ENCODE measurements at places on chromosomes 7 and 10.

GRCh38 chr7:14892961-14893360 is 9.6 kb downstream of the DGKB start:
- DNase-seq = no peak

- no peak for DNase-seq
These were observed 6.3 kb upstream of the TBX20 start for GRCh38 chr7:35260246-35260645.

GRCh38 chr7:31027161-31027965 is 24.7 kb upstream of the ADCYAP1R1 start:
- no peak for DNase-seq

DNA sequence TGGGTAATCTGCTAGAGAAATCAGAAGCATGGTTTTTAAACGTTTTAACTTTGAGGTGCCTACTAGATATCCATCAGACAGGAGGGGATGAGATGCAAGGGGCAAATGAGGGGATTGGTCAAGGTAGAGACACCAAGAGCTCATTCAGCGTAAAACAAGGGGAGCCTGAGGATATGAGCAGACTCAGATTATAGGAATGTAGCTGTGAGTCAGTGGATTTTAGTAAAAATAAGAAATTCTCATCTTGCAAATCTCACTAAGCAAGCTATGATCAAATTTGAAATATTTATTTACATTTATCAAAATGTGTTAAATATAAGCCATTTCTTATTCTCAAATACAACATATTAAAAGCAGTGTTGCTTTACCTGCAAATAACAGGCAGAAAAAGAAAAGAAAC is 21.4 kb upstream of the TFEC start:
- DNase-seq = no peak

DNA sequence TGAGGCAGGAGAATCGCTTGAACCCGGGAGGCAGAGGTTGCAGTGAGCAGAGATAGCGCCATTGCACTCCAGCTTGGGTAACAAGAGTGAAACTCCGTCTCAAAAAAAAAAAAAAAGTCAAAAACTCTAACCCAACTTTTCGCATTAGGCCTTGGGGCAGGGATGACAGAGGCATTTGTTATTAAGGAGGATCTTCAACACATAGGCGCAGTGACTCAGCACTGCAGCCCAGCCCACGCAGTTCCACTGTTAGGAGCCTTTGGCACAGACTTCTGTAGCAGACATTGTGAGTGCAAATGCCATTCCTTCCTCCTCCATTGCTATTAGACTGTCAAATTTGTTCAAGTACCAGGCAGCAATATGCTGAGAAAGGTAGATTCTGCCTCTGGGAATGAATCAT is 43.1 kb upstream of the KLHL7 start:
- no peak for DNase-seq

DNA sequence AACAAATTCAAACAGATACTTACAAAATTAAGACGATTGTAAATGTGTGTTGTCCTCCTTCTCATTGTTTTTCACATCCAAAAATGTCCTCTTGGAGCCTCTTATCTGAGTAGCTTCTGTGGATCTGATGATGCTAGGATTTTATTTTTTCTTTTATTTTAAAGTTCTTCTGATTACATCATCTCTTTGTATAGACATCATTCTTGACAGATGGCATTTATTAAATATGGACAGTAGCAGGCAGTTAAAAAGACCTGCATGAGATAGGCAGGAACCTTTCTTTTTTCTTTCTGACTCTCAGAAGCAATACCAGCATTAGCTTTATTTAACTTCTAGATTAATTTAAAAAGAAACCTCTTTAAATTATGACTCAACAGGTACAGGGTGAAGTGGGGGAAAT is at the start of gene RPA3:
Gene RPA3, minus strand, starts transcription at position 116 of the 400 bp plus-strand sequence. CDS start 78,189 bp downstream, outside the sequence.
- no peak for DNase-seq

- DNase-seq = no peak
These were observed 6.2 kb downstream of the IL2RA start for GRCh38 chr10:6055929-6056328.

DNA sequence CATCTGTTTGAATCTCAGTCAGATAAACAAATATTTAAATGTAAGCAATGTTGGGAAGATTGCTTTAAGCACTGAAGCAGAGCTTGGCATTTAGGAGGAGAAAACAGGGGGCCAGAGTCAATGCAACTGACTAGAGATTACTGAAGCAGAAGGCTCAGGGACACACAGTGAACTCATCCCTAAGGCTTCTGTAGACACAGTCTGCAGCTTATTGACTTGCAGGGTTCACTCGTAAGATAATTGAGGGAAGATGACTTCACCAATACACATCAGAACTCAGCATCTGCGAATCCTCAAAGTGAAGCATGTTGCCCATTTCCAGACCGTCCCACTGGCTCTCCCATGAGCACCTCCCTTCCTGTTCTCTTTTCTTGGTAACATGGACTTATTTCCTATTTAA is 363.4 kb upstream of the PFKP start:
- DNase-seq = no peak

DNA sequence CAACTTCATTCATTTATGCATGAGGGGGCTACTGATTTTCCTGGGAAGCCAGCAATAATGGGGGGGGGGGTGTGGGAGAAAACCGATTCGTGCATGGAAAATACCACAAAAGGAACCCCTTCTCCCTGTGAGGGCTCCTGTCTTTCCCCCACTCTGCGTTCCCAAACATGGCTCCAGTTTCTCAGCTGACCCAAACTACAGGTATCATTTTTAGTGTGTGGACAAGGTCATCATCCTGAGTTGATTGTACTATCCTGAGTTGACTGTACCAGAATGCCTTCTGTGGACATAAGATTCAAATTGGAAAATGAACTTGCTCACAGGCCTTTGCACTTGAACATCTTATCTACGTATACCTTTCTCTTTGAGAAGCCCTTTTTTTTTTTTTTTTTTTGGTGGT is 49.9 kb downstream of the ZRANB1 start:
- no peak for DNase-seq

- no peak for DNase-seq
These were observed 105.6 kb upstream of the RNF32 start for GRCh38 chr7:156534925-156535324.

- DNase-seq = no peak
These were observed 34.4 kb upstream of the OTUD1 start for GRCh38 chr10:23404461-23404980.

- DNase-seq = no peak
These were observed 179.4 kb downstream of the SEMA3E start for GRCh38 chr7:83469491-83469890.

- no peak for DNase-seq
These were observed 146.0 kb downstream of the SND1 start for GRCh38 chr7:127798023-127798422.

GRCh38 chr10:62166331-62167131 is 102.1 kb downstream of the RTKN2 start:
- no peak for DNase-seq

DNA sequence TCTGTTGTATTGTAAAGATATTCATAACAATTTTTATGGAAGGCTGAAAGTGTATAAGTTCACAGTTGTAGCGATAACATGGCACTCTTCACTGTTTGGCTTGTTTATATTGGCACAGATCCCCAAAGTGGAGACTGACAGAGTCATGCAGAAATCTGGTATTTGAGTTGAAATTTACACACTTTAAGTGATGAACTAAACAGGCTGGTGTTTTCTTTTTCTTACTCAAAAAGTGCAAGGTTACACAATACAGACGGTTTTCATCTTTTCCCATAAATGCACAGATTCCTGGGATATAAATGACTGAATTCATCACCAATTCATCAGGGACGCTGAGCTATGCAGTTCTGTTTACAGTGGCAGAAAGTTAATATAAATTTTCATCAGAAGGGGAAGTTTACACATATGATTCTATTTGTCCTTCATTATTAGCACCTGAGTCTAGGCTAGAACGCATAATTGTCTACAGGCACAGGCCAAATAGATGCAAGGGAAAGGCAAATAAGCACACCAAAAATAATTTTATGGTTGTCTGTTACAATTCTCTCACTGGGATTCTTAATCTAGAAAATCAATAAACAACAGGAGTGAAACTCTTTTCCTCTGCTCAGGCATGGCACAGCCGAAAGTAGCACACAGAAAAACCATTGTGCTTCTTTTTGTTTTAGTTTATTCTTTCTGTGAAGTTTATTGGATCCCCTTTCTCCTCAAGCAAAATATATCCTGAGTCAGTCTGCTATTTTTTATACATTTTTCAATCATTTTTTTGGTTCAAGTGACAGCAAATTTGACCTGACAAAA is 88.0 kb downstream of the FOXP2 start:
- DNase-seq = no peak

GRCh38 chr7:125484755-125485154 is 555.1 kb upstream of the POT1 start:
- DNase-seq = no peak

DNA sequence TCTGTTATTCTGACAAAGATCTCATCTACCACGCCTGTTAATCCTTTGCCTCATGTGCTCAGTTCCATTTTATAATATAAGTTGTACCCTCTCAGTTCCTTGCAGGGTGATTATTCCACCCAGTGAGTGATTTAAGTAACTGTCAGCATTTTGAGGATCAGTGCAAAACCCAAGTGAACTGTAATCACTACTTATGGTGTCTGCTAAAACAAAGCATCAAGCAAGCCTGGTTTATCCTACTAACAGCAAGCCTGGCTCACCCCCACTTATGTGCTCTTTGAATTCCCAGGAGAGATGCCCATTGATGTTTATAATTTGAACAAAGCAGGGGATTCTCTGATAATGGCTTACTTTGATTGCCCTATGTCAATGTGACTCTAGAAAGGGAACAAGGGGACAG is 186.8 kb upstream of the LRGUK start:
- peak; percentile 46 for DNase-seq

DNA sequence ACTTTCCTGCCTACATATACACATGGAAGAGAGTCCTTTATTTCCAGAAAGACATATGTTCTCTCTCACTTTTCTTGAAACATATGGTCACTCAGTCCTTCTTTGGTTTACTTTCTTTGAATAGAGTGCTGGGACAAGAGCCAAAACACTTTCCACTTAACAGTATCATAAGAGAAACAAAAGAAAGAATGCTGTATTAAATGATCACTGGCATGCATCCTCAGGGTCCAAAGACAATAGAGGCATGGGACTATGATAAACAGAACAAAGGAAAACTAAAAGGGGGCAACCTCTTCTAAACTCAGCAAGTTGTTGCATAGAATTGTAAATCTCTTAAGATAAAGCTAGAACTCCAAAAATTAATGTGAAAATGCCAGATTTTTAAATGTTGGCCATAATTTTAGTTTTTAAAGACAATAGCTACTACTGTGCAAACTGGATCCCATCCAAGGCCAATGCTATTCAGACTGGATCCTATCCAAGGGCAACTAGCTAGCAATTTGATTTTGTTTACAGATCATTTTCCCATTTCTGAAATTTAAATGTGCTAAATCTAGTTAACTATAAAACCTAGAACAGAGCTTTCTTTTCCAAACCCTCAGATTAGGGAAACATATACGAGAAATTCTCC is 687.5 kb downstream of the SORCS3 start:
- DNase-seq = no peak

DNA sequence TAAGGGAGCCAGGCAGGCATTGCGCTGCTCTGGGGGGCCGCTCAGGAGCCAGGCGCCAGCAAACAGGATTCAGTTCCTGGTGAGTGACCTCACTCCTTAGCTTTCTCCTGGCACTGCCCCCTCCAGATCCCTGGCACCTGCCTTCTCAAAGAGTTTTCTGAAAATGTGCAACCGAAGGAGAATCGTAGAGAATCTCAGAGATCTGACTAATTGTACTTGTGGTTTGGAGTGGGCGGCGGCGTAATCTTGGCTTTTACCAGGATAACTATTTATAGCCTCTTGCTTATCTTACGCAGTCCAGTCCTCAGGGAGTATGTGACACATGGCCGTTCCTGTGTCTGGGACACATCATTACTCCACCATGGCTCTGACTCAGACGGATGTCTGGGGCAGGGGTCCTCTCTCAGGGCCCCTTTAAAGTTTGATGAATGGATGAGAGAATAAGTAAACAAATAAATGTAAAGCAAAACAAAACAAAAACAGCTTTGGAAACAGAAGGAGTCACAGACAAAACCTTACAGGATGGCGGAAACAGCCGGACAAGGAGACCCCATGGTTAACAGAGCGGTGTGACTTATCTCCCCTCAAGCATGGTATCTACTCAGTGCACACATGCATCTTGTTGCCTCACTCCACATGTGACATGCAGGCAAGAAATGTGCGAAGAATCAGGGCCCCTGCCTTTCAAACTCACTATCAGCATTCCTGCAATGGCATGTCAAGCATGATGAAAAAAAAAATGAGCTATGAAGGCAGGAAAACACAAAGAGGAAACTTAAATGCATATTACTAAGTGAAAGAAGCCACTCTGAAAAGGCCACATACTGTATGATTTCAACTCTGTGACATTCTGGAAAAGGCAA is 99.7 kb downstream of the TNS3 start:
- DNase-seq = no peak

- no peak for DNase-seq
These were observed 48.9 kb downstream of the PARD3 start for GRCh38 chr10:34766266-34766600.

- no peak for DNase-seq
These were observed 48.0 kb upstream of the ZNF365 start for GRCh38 chr10:62326176-62326575.

DNA sequence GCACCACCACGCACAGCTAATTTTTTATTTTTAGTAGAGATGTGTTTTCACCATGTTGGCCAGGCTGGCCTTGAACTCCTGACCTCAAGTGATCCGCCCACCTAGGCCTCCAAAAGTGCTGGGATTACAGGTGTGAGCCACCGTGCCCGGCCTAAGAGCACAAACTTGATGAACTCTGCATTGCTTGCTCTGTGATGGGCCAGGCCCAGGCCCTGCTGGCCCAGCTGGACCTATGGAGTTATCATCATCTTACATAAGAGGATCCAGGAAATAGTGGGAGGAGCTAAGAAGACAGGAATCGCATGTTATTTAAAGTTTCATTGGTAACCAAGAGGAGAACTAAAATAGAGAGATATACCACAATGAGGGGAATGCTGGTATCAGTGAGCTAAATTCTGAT is 86.9 kb downstream of the DAGLB start:
- DNase-seq = no peak

DNA sequence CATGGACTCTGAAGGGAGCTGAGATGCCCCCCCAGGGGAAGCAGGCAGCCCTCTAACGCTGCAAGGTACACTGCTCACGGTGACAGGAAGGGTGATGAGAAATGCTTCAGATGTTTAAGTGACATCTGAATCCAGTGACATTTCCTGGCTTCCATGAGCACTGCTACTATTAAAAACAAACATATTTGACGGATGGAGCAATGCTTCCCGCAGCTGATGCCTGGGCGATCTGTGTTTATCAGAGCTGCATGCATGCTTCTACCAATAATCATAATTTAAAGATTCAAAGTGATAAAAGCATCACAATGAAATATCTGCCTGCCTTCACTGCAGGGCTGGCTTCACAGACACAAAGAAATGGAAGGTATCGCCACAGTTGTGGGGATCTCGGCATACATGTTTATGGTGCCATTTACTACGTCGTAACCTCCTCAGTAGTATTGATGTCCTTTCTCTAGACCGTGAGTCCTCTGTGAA is 66.1 kb upstream of the AOAH start:
- no peak for DNase-seq

- no peak for DNase-seq
These were observed 682.8 kb downstream of the INHBA start for GRCh38 chr7:41020056-41020455.

Measured in NCI-H187 treated with DMSO at 0.1 percent for 48 hours (cell line).